ENCODE measurements at places on chromosomes 4 and X. TPM values are rescaled to one million over a fixed set of nuclear protein-coding genes. Genes with fewer than 3 reads are reported as not detected.

DNA sequence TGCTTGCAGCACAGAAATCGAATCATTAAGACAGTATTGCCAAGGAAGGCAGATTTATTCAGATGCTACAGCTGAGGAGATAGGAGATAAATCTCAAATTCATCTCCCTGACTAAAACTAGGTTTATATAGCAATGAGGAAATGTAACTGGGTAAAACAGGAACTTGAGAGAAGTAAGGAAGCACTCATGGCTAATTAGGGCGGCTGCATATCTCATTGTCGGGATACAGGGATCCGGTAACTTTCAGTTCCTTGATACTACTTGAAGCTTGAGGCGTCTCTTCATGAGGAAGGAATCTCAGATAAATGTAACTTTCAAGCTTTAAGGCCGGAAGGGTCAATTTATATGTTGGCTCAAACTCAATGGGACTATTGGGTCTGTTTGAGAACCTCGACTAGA is 129.2 kb upstream of the WDR1 start:
- no peak for DNase-seq

DNA sequence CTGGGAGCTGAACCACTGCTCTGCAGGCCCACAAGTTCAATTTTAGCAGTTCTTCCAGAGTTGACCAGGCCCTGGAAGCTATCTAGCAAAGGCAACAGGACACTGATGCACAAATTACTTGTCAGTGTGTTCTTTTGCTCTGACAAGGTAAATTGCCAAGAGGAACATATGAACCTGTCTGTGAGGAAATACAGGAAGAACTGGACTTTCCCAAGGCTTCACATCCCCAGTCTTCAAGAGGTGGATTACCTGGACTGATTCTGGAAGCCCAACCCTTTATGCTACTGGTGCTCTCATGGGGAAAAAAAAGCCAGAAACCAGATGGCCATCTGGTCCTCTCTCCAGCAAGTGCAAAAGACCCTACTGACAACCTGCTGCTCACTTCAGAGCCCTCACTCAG is 1.9 kb upstream of the TMEM185A start:
- no peak for DNase-seq

- DNase-seq, result no peak
Measured at GRCh38 chr4:6566391-6567190, 8.4 kb upstream of the MAN2B2 start.

Gene TCP11X2
- total RNA-seq, result not detected

Gene SATL1
- not detected for total RNA-seq

Gene SOX3
- not detected for total RNA-seq

Measured in epithelial cell of proximal tubule (primary cell).